ENCODE measurements at places on chromosomes 7 and 10. TPM values are rescaled to one million over a fixed set of nuclear protein-coding genes. Genes with fewer than 3 reads are reported as not detected.

PRSS2 gene
- total RNA-seq = 53.2 TPM

CALHM1 gene
- not detected for total RNA-seq

ZNF25 gene
- 2.3 TPM for total RNA-seq

HBP1 gene
- 32.1 TPM for total RNA-seq

HERPUD2 gene
- total RNA-seq = 12.2 TPM

NKX6-2 gene
- total RNA-seq = not detected

SPDYE2 gene
- total RNA-seq = not detected

SHH gene
- total RNA-seq = 17.1 TPM

GIMAP1 gene
- 1.4 TPM for total RNA-seq

CTNNA3 gene
- 1.5 TPM for total RNA-seq

UBN2 gene
- 8.9 TPM for total RNA-seq

ATOH7 gene
- 1.2 TPM for total RNA-seq

LIPK gene
- total RNA-seq = not detected

TWIST1 gene
- not detected for total RNA-seq
